Endothelial cell of umbilical vein (primary cell): ENCODE measurements at places on chromosomes 6 and 20. TPM values are rescaled to one million over a fixed set of nuclear protein-coding genes. Genes with fewer than 3 reads are reported as not detected.

The CST2 gene
- polyA plus RNA-seq: not detected in 2 replicates

The BPIFB4 gene
- not detected in 2 replicates for polyA plus RNA-seq

DNA sequence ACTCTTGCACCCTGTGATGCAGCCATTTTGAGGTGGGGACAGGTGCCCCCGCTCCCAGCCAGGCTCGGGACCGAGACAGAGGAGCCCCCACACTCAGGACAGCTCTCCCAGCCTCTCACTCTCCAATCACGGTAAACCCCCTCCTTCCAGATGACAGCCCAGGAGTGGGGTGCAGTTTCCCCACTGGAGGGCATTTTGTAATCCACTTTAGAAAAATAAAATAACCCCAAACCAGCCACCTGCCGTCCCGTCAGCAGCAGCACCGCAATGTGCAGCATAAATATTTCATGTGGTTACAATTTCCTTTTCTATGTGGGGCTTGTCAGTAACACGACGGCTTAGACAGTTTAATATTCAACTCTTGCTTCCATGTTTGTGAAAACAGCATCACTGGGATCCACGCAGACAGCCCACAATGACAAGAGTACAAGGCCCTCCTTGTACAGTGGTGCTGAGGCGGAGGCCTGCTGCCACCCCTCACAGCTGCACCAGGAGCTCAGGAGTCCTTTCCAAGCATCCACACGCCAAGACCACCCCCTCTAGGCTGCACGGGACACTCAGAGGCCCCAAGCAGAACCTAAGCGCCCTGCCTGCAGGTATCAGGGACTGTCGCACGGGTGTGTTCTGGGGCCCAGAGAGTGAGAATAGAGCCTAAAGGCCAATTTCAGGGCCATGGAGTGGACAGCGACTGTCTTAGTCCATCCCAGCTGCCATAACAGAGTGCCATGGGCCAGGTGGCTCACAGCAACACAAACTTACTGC is 116.7 kb downstream of the JPH2 start:
- no peak for DNase-seq

GRCh38 chr6:162899148-162899547 is 171.4 kb downstream of the PACRG start:
- no peak for DNase-seq

- DNase-seq: no peak
These were observed 44.5 kb downstream of the RPRD1B start for GRCh38 chr20:38078084-38078483.
